ENCODE measurements at places on chromosomes 5 and 9. TPM values are rescaled to one million over a fixed set of nuclear protein-coding genes. Genes with fewer than 3 reads are reported as not detected.

- DNase-seq = no peak
These were observed 89.5 kb downstream of the CDH10 start for GRCh38 chr5:24555229-24555628.

- no peak for DNase-seq
These were observed 1049.0 kb downstream of the PTPRD start for GRCh38 chr9:9563817-9564216.

GRCh38 chr5:161305601-161306000, 240.9 kb downstream of the GABRB2 start:
- DNase-seq = no peak

ARL14EPL gene
- total RNA-seq = not detected

ACTBL2 gene
- 0.06 TPM for total RNA-seq

OSMR gene
- total RNA-seq = 25.2 TPM

Data from pancreas (tissue), 10 donors.